ENCODE measurements at places on chromosomes 5 and 9. TPM values are rescaled to one million over a fixed set of nuclear protein-coding genes. Genes with fewer than 3 reads are reported as not detected.

Gene TBCA
- 124 TPM for total RNA-seq

Gene GPR150
- total RNA-seq: 0.16 TPM

Gene SHISAL2B
- total RNA-seq: not detected

Gene ISL1
- total RNA-seq: not detected

Gene ACOT12
- total RNA-seq: not detected

Gene PCDHA1
- total RNA-seq: 0.13 TPM
